ENCODE measurements at places on chromosomes 12 and 14. TPM values are rescaled to one million over a fixed set of nuclear protein-coding genes. Genes with fewer than 3 reads are reported as not detected.

The SMCO2 gene
- total RNA-seq = 0.36 TPM

The OTUB2 gene
- total RNA-seq = 4.0 TPM

The HOXC12 gene
- total RNA-seq = not detected

The BLOC1S1 gene
- total RNA-seq = 115 TPM

The SERPINA3 gene
- 11.0 TPM for total RNA-seq

The CACNA1C gene
- total RNA-seq = 0.09 TPM

The CALCOCO1 gene
- total RNA-seq = 21.0 TPM

The SLC25A47 gene
- total RNA-seq = not detected

The BCL11B gene
- total RNA-seq = 0.45 TPM

Measured in A549 treated with ZK216348 at 1 μM for 4 hours (cell line).